ENCODE measurements at places on chromosomes 4 and X. TPM values are rescaled to one million over a fixed set of nuclear protein-coding genes. Genes with fewer than 3 reads are reported as not detected.

QDPR gene
- 6.1 TPM for total RNA-seq

MEPE gene
- total RNA-seq: not detected

PLS3 gene
- 116 TPM for total RNA-seq

NXF2 gene
- total RNA-seq: not detected

ZNF711 gene
- total RNA-seq: 0.12 TPM

MAEA gene
- 33.7 TPM for total RNA-seq

USP17L30 gene
- total RNA-seq: not detected

TLL1 gene
- total RNA-seq: not detected

HMGB3 gene
- 66.8 TPM for total RNA-seq

CNGA1 gene
- total RNA-seq: not detected

ABLIM2 gene
- total RNA-seq: under 0.01 TPM

MAGEC2 gene
- total RNA-seq: 184 TPM

RNF212 gene
- total RNA-seq: not detected

FGF2 gene
- total RNA-seq: 3.3 TPM

SULT1B1 gene
- total RNA-seq: not detected

Measured in RPMI7951 (cell line).